ENCODE measurements at places on chromosomes 12 and 14.

- H3K36me3 ChIP-seq: no peaks in the 10 kb centered on the region
- H3K4me1 ChIP-seq: 0 out of 2 replicates have a peak, but pooled peaks cover 3% of the 10 kb centered on the region
- H3K4me3 ChIP-seq: no peak overlapping the region
- H3K27me3 ChIP-seq: no peaks in the 10 kb centered on the region
Observed at GRCh38 chr12:104785886-104786285, 172.2 kb downstream of the SLC41A2 start.

- H3K4me1 ChIP-seq: no peaks in the 10 kb centered on the region
- no peaks in the 10 kb centered on the region for H3K36me3 ChIP-seq
- H3K27ac ChIP-seq: no peak within 1 kb of the TSS
Observed at GRCh38 chr12:21774358-21775132, at the start of gene KCNJ8. TSS of gene KCNJ8 (minus strand) at chr12:21774706. CDS start at chr12:21773616, 1,090 bp downstream.

GRCh38 chr14:63045234-63045611 lies at the start of gene KCNH5:
TSS of gene KCNH5 (minus strand) at chr14:63045458. CDS start at chr14:63045186, 272 bp downstream.
- DNase-seq: no peak
- no peak within 1 kb of the TSS for H3K27ac ChIP-seq
- no peaks in the 10 kb centered on the region for H3K36me3 ChIP-seq
- no peak within 1 kb of the TSS for H3K4me3 ChIP-seq
- no peaks in the 10 kb centered on the region for H3K27me3 ChIP-seq

- DNase-seq: peak; percentile 92
- H3K27me3 ChIP-seq: no peaks in the 10 kb centered on the region
- peaks cover 41% of the 10 kb centered on the region for H3K36me3 ChIP-seq
- H3K27ac ChIP-seq: peak overlapping the region; percentile 73
- peak overlapping the region; percentile 24 for H3K4me3 ChIP-seq
- peaks cover 59% of the 10 kb centered on the region for H3K4me1 ChIP-seq
Observed at GRCh38 chr14:89384023-89384422, 33.0 kb downstream of the FOXN3 start.

DNA sequence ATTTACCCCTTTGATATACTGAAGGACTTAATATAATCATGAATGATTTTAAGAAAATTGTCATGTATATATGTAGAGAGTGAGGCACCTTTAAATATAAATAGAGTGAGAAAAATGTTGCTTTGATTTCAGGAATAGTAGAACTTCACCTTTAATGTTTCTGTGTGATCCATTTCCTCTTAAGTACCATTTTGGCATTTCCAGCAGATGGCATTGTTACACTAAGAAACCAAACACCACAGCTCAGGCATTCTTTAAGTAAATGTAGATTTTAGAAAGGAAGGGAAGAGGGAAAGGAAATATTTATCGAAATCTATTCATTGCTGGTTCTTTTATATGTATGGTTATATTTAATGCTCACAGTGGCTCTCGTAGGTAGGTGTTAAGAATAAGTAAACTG lies 556.7 kb upstream of the FBXO33 start:
- no peaks in the 10 kb centered on the region for H3K27me3 ChIP-seq
- H3K36me3 ChIP-seq: no peaks in the 10 kb centered on the region
- no peaks in the 10 kb centered on the region for H3K4me1 ChIP-seq
